H9 (cell line): ENCODE measurements at places on chromosomes 5 and 9.

DNA sequence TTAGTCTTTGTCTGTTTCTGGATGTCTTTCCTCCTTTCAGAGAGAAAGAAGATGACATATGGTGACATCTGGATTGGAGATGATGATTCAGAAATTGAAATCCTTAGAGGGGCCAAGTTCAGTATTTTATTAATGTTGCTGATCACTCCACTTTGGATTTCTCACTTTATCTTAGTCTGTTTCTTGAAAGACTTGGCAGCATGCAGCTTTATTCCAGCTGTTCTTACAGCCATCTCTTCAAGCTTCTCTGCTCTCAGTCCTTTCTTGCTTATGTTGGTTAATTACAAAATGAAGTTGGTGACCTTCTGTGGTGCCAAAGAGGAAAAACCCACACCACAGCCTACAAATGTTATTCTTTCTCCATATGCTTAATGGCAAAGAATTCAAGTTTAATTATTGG, 62.1 kb downstream of the SNCAIP start:
- no peak for DNase-seq

- DNase-seq: peak; percentile 89
These were observed 21.3 kb upstream of the NDST1 start for GRCh38 chr5:150486402-150487198.

DNA sequence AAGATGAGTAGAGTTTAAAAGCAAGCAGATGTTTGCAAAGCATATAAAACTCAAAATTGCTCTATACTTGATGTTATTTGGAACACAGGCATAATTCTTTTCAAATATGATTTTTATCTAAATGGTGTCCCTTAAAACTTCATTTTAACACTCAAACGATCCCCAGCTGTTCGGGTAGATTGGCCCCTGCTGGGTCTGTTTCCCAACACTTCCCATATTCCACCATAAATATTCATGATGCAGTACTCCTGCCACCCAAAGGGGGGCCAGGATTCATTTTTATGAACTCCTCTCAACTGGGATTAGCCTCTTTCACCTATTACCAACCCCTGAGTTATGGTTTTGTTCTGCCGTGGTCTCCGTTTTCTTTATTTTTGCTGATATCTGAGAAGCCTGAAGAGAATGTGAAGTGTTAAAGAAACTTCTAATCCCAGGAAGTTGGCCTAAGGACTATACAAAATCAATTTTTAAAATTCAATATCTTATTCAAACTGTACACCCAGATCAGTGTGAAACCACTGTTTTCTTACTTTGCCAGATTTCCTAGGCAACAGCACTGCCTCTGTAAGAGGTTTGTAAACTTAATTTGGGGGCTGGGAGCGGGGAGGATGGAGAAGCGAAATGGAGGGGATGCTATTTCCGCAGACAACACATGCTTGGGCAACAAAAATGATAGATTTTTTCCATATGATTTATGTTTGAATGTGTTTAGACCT, 384.1 kb downstream of the DMRT2 start:
- DNase-seq: no peak

DNA sequence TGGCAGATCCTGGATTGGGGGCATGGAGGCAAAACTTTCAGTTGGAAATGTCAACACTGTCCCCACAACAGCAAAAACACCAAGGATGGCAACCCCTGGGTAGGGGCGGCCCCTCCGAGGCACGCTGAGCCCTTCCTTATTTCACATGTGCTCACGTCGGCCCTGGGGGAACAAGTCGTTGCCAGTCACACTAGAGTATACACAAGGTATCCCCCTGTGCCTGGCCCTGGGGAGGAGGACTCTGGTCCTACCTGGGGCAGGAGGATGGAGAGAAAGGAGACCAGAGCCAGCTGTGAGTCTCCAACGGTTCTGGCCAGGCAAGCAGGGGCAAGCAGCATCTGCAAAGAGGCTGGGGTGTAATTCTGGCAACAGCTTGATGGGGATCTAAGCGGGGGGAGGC, 126.9 kb upstream of the FOXD4L5 start:
- no peak for DNase-seq

DNA sequence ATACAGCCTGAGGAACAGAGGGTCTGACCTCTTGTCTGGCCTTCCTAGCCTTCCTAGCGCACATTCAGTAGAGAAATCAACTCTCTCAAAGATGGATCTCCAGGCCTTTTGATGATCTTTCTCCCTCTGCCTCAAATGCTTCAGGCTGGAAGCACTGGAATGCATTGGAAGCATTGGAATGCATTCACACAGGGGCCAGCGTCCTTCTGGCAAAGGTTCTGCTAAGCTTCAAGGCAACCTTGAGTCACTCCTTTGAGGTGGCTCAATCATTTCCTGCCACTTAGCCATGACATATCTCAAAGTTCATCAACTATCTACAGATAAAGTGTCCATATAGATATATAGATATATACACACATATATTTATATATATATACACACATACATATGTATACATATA, 42.9 kb downstream of the OR2K2 start:
- no peak for DNase-seq

DNA sequence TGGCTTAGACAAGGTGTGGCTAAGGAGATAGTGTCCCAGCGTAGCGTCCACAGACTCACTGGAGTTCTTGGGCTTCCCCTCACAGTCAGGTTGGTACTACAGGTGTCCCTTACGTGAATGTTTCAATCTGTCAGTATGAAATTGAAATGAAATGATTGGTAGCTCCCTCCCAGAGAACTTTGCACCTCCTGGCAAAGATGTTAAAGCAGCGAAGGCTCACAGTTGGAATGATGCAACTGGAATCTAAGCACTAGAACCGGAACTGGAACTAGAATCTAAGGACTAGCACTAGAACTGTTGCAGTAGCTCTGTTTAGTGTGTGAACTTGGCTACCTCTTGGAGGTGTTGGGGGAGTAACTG, 1.1 kb downstream of the SLC31A1 start:
- DNase-seq: no peak

DNA sequence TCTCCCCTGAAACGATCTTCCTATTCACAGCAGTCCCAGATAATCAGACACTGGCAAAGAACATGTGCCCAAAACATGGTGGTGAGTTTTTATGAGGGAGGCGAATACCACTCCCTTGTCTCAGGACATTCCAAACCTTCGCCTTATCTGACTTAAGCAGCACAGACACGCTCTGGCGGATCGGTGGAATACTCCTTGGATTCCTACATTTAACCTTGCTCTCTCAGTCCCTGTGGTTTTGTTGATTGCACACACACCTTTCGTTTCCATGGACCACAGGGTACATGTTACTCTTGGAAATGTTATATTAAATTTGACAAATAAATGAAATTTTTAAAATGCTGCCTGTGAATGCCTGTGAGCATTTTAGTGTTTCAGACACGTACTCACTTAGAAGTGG, 87.8 kb upstream of the CPEB4 start:
- no peak for DNase-seq
